ENCODE measurements at places on chromosomes 7 and 10. TPM values are rescaled to one million over a fixed set of nuclear protein-coding genes. Genes with fewer than 3 reads are reported as not detected.

Gene VSTM2A
- total RNA-seq, result not detected

Gene DYNC1I1
- 0.15 TPM for total RNA-seq

Gene AKR1C4
- 0.13 TPM for total RNA-seq

Gene TCERG1L
- not detected for total RNA-seq

Gene ZNF727
- total RNA-seq, result not detected

Gene GSTO2
- total RNA-seq, result 1.5 TPM

Gene RELN
- 0.05 TPM for total RNA-seq

Gene LARP4B
- total RNA-seq, result 35.4 TPM

Gene SH2D4B
- total RNA-seq, result 0.06 TPM

Gene FFAR4
- 0.06 TPM for total RNA-seq

Gene NEURL1
- total RNA-seq, result 0.50 TPM

Gene CAMK2B
- 0.49 TPM for total RNA-seq

Gene LEP
- not detected for total RNA-seq

Gene NUTM2D
- 1.4 TPM for total RNA-seq

Gene OPN1SW
- total RNA-seq, result not detected

Gene CPA1
- total RNA-seq, result not detected

Gene TMUB1
- 58.8 TPM for total RNA-seq

Gene SFMBT2
- 7.0 TPM for total RNA-seq

Gene PPP1R9A
- 3.6 TPM for total RNA-seq

Gene PRF1
- total RNA-seq, result not detected

Gene VSTM4
- total RNA-seq, result 0.41 TPM

Gene KCNIP2
- total RNA-seq, result 0.47 TPM

Gene WDR86
- 0.20 TPM for total RNA-seq

Gene PRKAR2B
- total RNA-seq, result 2.3 TPM

Gene TLX1
- not detected for total RNA-seq

Gene NUDT1
- 117 TPM for total RNA-seq

Gene PLEKHS1
- 0.06 TPM for total RNA-seq

Gene CDH23
- 2.7 TPM for total RNA-seq

Gene HTRA1
- total RNA-seq, result 47.9 TPM

Gene PTPN12
- 98.5 TPM for total RNA-seq

Gene UFSP1
- 6.3 TPM for total RNA-seq

Gene SFRP4
- total RNA-seq, result 4.3 TPM

Gene ZNF722
- not detected for total RNA-seq

Gene UBE2D4
- 11.5 TPM for total RNA-seq

Gene CADPS2
- total RNA-seq, result 0.03 TPM

Gene CTAGE8
- total RNA-seq, result not detected

Gene AMPH
- 0.05 TPM for total RNA-seq

Gene GATA3
- 4.4 TPM for total RNA-seq

Gene PLCE1
- 8.8 TPM for total RNA-seq

Gene GHRHR
- total RNA-seq, result not detected

Gene GPR15LG
- not detected for total RNA-seq

Gene CDCA7L
- 16.4 TPM for total RNA-seq

Gene SPDYE5
- total RNA-seq, result not detected

Gene LRRC18
- total RNA-seq, result not detected

Gene CCDC3
- total RNA-seq, result 1.4 TPM

Gene CDK14
- total RNA-seq, result 0.34 TPM

Gene ARMS2
- total RNA-seq, result not detected

Gene NODAL
- total RNA-seq, result not detected

Gene DRGX
- not detected for total RNA-seq

Gene VGF
- total RNA-seq, result 20.1 TPM

Gene BHLHA15
- total RNA-seq, result 0.61 TPM

Gene SEMA4G
- total RNA-seq, result 7.4 TPM

Gene PRLHR
- not detected for total RNA-seq

Gene LDB3
- 0.16 TPM for total RNA-seq

Gene HYAL4
- total RNA-seq, result not detected

Gene TEX36
- total RNA-seq, result not detected

Gene PNLIPRP2
- 0.06 TPM for total RNA-seq
